ENCODE measurements at places on chromosomes 1 and 21. TPM values are rescaled to one million over a fixed set of nuclear protein-coding genes. Genes with fewer than 3 reads are reported as not detected.
A peak's percentile ranks its signal among the peaks of the same experiment; 100 is the strongest.

The BSND gene
- total RNA-seq = not detected

DNA sequence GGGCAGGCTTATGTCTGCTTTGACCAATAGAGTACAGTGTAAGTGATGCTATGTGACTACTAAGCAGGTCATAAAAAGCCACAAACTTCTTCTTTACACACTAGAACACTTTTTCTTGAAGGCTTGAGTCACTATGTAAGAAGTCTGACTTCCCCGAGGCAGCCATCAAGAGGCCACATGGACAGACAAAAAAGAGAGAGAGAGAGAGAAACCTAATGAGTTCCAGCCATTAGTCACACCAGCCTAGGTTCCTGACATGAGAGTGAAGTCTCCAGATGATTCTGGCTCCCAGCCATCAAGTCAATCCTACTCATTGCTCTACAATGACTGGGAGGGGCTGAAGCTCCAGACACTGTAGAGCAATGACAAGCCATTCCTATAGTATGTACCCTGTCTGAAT, 101.4 kb downstream of the LHX9 start:
- DNase-seq = peak; percentile 85

- DNase-seq = no peak
Measured at GRCh38 chr1:171424494-171424893, 60.8 kb upstream of the PRRC2C start.

The RIPK4 gene
- not detected for total RNA-seq

DNA sequence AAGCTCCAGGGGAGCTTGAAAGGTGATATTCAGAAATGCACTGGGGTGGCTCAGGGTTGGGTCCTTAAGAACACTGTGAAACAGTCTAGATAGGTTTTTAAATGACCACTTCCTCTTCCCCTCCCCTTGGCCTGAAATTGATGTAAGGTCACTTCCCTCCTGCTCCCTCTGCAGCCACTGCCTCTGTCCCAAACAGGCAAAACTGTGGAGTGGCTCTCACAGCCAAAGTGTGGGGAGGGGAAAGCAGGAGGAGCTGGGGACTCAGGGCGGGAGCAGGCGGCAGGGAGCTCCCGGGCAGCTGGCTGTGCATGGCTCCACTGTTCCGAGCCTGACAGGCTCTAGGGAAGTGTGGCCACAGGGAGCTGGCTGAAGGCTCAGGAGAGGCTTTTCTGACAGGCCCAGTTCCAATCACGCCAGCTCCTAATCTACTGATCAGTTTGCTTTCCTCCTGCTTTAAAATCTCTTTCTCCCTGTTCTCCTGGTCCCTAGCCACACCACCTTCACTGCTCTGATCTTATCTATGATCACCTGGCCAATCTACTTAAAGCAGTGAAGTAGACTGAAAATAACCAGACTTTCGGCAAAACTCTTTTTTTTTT, 5.1 kb upstream of the CSRP1 start:
- DNase-seq = peak; percentile 53

GRCh38 chr21:34522284-34522683, 10.3 kb upstream of the KCNE1 start:
- DNase-seq = no peak

DNA sequence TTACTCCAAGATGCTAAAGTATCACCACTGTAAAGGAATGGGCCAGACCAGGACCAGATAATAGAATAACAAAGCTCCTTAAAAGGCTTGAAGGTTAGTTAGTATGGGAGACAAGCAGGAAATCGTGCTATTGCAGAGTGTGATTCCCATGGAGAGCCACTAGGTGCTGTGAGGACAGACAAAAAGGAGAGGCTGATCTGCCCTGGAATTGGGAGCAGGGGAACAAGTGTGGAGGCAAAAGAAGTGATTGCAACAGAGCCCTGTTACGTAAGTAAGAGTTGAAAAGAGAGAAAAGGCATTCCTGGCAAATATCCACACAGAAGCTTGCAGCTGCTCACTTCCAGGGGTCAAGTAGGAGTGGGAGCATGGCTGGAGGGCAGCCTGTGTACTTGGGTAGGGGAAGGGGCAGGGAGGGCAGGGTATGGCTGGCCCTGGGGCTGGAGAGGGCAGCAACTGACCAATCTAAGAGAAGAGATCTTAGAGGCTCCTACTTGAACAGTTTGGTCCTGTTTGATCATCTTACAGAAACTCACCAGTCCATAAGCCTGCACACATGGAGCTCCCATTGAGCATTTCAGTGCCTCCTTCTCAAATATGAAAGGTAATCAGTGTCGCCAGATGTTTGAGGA, 207.7 kb upstream of the GJB5 start:
- no peak for DNase-seq

DNA sequence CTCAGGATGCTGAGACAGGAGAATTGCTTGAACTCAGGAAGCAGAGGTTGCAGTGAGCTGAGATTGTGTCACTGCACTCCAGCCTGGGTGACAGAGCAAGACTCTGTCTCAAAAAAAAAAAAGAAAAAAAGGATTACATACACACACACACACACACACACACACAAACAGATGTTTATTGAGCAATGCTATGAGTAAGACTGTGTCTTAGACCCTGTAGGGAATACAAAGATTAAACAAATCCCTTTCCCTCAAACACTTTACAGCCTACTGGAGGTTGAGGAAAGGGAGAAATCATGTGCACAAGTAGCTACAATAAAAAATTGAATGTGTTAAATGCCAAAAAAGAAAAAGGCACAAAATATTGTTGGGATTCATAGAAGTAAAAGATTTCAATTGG, 58.1 kb downstream of the RPAP2 start:
- peak; percentile 86 for DNase-seq

The C1orf146 gene
- total RNA-seq = not detected

GRCh38 chr1:18481921-18482701, 1.4 kb downstream of the KLHDC7A start:
- DNase-seq = no peak

DNA sequence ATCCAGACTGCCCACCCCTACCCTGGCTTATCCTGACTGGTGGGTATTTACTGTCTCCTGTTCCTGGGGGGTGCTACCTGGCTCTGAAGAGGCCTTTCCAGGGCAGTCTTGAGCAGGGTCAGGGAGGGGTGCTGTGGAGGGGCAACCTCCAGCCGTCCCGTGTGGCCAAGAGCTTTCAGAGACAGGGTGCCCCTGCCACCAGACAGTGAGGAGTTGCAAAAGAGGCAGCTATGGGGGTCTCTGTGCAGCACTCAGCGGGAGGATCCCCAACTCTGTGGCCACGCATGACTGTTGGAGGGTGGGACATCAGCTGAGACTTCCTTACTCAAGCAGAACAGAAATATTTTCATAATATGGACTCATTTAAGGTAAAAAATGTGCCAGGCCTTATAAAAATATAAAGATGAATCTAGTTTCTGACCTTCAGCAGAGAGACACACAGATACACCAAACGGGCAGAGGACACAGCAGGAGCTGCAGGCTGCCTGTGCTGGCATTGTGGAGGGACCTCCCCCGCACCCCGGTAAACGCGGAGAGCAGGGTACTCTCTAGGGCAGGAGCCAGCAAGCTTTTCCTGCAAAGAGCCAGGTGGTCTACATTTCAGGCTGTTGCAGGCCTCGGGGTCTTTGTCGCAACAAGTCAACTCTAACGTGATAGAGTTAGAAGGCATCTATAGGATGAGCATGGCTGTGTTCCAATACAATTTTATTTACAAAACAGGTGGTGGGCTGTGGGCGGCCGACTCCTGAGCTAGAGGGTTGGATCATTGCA, 252.6 kb downstream of the RHOU start:
- DNase-seq = no peak

The C8A gene
- not detected for total RNA-seq

The TMEM35B gene
- total RNA-seq = 42.7 TPM

DNA sequence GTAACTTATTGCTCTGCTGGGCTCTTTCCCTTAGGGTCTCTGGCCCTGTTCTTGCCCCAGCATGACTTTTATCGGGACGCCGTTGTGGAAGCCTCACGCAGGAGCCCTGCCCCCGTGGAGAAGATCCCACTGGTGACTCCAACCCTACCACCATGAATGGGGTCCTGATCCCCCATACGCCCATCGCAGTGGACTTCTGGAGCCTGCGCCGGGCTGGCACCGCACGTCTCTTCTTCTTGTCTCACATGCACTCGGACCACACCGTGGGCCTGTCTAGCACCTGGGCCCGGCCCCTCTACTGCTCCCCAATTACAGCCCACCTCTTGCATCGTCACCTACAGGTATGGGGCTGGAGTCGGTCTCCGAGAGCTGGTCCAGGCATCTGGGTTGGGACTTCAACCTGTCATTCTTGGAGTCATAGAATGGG, 322 bp downstream of the DCLRE1B start:
- DNase-seq = no peak

DNA sequence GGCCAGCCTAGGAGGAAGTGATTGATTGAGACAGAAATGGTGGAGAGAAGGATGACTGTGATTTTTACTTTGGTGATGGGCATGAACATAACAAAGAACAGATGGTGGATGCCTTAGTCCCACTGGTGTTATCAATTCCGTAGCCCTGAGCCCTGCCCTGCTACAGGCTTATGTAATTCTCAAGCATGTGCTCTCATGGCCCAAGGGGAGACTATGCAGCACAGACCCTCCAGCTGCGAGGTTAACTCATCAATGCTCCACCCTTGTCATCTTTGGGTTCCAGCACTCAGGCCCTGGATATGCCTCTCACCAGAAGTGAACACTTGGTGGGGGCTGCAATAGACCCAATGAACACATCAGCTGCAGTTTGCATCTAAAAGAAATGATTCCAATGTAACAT, 62.7 kb upstream of the LRRC8D start:
- DNase-seq = no peak

The TMEM125 gene
- total RNA-seq = not detected

GRCh38 chr1:216883518-216883917, 160.3 kb upstream of the ESRRG start:
- DNase-seq = no peak

GRCh38 chr21:15943009-15943666, 213.4 kb downstream of the USP25 start:
- peak; percentile 55 for DNase-seq

DNA sequence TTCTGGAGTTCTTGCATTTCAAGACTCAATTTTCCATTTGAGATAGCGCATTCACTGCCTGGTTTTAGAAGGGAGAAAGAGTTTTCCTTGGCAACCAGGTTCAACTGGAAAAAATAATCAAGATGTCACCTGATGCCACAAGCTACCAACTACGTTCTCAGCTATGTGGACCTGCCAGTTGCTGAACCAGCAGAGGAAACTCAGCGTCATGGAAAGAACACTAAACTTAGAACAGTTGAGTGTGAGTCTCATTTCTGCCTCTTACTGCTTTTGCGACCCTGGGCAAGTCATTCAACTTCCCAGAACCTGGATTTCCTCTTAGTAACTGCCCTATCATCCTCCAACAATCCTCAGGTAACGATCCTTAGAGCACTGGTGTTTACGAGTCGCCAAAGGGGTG, 373.0 kb upstream of the ESRRG start:
- no peak for DNase-seq

GRCh38 chr1:10108948-10109708, 76.4 kb downstream of the UBE4B start:
- no peak for DNase-seq

DNA sequence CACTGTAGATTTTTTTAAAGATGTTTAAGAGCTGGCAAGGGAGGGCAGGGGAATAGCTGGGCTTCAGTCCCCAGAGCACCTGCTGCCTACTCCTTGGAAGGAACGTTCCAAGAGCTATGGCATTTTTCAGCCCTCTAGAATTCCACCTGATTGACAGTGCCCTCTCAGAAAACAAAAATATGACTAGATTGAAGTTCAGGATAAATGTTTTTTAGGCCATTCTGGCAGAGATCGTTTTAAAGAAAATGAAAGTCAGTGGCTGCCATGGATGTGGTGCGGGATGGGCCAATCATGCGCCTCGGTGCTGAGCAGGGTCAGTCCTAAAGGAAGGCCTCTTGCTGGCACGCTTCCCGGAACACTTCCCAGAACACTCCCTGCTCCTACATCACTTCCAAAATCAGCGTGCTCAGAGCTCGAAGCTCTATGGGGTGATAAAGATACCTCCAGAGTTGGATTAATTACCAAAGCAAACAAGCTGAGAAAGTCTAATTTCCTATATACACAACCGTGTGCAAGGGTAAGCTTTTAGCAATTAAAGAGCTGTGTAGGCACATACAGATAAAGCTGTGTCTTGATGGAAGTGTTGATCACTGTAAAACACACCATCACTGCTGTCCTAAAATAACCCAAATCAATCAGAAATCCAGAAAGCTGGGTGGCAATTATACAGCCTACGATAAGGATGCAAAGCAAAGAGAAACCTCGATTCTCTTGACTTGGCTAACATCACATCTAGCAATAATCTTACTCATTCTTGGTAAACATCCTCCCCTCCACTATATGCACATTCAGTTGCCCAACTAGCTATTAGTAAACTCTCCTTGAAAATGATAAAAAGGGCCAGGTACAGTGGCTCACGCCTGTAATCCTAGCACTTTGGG, 34.6 kb downstream of the TGFBR3 start:
- DNase-seq = peak; percentile 76

The PRRX1 gene
- 3.7 TPM for total RNA-seq

DNA sequence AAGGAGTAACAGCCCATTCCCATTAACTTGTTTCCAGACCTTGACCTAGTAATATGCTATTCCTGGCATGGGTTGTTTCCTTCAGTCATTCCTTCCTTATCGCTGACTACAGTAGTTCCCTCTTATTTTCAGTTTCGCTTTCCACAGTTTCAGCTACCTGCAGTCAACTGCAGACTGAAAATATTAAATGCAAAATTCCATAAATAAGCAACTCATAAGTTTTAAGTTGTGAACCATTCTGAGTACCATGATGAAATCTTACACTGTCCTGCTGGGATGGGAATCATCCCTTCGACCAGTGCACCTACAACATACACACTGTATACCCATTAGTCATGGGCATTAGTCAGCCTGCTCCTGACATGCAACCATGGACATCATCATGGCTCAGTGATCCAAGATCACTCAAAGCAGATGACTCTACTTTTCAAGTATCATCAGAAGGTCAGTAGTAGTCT, 66.7 kb downstream of the CCDC30 start:
- peak; percentile 65 for DNase-seq

GRCh38 chr21:29938776-29939103, 1.1 kb downstream of the GRIK1 start:
- no peak for DNase-seq

DNA sequence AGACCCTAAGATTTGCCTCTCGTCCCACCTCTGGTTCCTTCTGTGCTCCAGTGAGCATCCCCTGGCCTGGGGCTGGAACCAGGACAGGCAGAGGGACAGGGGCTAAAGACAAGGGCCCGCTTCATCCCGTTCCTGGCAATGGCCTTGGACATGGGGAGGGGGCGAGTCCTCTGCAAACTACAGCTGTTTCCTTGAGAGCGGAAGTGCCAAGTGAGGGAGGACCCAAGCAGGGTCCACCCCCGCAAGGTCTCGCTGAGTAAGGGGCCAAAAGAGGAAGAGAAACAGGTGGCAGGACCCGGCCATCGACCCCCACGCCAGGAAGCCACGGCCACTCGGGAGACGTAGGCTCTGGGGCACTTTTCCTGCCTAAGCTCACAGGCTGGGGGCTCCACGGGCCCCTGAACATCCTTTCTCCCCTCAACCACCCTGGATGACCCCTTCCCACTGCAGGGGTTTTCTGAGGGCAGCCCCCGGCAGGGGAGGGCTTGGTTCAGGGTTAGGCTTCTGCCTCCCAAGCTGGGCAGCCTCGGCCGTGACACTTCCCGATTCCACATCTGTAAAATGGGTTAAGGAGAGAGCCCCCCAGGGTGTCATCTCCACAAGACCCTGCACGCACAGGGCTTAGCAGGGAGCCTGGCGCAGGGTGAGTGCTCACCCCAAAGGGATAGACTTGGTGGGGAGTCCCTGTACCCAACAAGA, 17.9 kb upstream of the PLEKHG5 start:
- no peak for DNase-seq

Measured in LHCN-M2 (cell line).